ENCODE measurements at places on chromosomes 1 and 21. TPM values are rescaled to one million over a fixed set of nuclear protein-coding genes. Genes with fewer than 3 reads are reported as not detected.

The LHX8 gene
- not detected for total RNA-seq

The KCNE1 gene
- total RNA-seq, result 0.05 TPM

The GJA5 gene
- total RNA-seq, result not detected

The TMPRSS2 gene
- total RNA-seq, result not detected

The DENND2D gene
- 5.0 TPM for total RNA-seq

The ALPL gene
- 104 TPM for total RNA-seq

The PTGFR gene
- 9.9 TPM for total RNA-seq

The SIM2 gene
- total RNA-seq, result not detected

The LCE3D gene
- not detected for total RNA-seq

The MSH4 gene
- not detected for total RNA-seq

The KRTAP12-4 gene
- not detected for total RNA-seq

The LCE2B gene
- total RNA-seq, result not detected

The NPHS2 gene
- not detected for total RNA-seq

The PLA2G2C gene
- total RNA-seq, result not detected

The SPRR4 gene
- not detected for total RNA-seq

The FAM177B gene
- not detected for total RNA-seq

The ANGPTL7 gene
- 0.34 TPM for total RNA-seq

The RASAL2 gene
- total RNA-seq, result 16.5 TPM

The NBPF11 gene
- 4.3 TPM for total RNA-seq

The EYA3 gene
- 9.8 TPM for total RNA-seq

The SHC1 gene
- total RNA-seq, result 255 TPM

The ZNF697 gene
- total RNA-seq, result 8.0 TPM

The TTC39A gene
- total RNA-seq, result not detected

The CHI3L2 gene
- 86.1 TPM for total RNA-seq

The LAMTOR2 gene
- total RNA-seq, result 69.9 TPM

The RBP7 gene
- not detected for total RNA-seq

The SERINC2 gene
- total RNA-seq, result 0.68 TPM

The DMRTA2 gene
- not detected for total RNA-seq

Measured in cardiac ventricle fibroblast (primary cell).